Stimulated activated CD4-positive, alpha-beta T cell treated with anti-CD3 and anti-CD28 coated beads, Interleukin-15, amount 100 ng/mL, for 1 hour (primary cell): ENCODE measurements at places on chromosomes 6 and 20.

DNA sequence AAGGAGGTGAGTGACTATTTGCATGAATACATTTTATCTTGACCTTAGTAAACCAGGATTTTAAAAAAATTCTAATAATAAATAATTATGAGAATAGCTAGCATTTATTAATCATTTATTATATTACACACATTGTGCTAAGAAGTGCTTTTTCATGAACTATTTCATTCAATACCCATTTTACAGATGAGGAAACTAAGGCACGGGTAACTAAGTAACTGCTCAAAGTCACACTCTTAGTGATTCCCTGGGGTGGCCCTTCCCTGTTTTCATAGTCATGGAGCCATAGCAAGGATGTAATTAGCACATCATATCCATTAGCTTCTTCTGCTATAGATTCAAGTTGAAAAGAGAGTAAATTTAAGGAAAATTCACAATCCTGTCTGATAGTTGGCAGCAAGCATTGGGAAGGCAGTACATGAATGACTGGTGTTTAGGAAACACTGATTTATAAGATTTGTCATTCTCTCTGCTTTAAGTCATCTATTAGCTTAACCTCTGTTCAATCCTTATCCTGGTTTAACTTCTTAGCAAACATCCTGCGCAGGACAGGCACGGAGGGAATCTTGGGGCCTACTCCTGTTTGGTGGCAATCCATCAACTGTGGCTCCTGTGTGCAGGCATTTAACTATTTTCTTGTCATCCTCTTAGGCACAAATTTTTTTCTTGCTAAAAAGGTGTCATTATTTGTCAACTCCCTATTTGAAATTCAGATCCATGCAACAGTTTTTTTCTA is 68.3 kb downstream of the RIN2 start:
- DNase-seq = no peak

GRCh38 chr6:57207872-57208271 is 14.2 kb downstream of the RAB23 start:
- DNase-seq = no peak

DNA sequence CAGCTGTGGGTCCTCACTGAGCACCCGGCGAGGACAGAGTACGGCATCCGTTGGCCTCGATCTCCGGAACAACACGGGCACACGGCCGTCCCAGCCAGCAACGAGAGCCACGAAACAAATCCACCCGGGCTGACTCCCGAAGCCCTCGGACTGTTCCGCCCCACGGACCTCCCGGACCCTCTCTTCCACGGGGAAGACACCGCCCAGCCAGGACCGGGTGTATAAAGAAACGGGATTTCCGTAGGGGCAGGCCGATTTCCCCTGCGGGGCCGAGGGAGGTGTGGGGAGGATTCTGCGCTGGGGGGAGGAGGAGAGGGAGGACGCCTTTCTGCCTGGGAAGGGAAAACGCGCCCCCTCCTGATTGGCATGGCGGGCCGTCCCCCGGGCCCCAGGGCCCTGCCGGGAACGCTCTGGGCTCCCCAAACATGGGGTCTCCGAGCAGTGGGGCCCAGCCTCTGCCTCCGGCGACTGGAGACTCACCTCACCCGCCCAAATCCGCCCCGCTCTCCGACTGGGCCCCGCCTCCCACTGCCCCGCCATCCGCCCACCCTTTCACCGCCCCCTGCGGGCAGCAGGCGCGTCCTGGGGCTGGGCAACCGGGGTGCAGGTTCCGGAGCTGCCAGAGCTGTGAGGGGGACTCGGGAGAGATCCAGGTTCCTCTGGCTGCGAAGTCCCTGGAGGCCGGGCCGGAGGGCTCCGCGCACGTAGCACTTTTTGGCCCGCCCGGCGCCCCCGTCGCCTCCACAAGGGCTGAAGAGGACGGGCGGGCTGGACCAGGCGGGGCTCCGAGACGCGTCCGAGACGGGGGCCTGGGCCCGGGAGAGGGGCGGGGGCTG is 679 bp upstream of the PPDPF start:
- DNase-seq = peak; percentile 45

GRCh38 chr6:136647363-136647852 is 97.2 kb upstream of the MAP7 start:
- DNase-seq = no peak

- DNase-seq = no peak
Measured at GRCh38 chr6:138085839-138086222, 21.4 kb downstream of the PERP start.
